GM03348 (cell line): ENCODE measurements at places on chromosomes 2 and 18.

GRCh38 chr2:133801946-133802345 lies 233.7 kb upstream of the NCKAP5 start:
- no peak for DNase-seq

GRCh38 chr2:52113338-52113737 lies 1081.4 kb upstream of the NRXN1 start:
- DNase-seq, result no peak

DNA sequence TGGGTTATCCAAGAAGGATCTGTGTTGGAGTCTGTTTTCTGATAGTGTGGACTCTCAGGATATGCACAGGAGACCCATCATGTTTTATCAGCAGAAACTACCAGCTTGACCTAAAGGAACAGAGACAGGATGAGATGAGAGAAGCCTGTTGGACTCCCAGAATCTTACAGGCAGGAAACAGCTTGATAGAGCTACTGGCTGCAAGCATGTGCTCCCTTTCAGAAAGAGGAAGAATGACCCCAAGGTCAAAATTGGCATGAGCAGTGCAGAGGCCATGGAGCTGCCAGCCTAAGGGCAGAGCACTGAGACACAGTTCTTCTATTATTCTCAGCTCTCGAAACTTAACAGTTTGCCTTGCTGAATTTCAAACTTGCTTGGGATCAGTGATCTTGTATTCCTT lies 135.2 kb upstream of the NFATC1 start:
- DNase-seq, result no peak

DNA sequence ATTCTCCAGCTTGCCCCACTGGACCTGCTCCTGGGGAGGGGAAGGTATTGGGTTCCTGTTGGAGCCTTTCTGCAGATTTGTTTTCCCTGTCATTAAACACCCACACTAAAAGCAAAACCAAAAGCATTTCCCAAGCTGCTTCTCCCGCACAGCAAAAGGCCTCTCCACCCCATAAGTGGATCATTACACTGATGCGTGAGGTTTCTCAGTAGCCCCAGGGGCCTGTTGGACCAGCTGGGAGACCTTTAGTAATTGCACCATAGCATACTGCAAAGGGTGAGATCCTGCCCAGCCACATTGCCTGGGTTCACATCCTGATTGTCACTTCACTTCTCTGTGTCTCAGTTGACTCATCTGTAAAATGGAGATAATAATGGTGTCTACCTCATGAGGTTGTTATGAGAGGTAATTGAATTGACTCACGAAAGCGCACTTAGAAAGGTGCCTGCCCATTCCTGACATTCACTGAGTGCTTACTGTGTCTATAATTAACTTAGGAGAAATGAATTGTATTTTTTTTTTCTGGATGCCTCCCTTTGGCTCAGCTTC lies 43.9 kb downstream of the TOGARAM2 start:
- DNase-seq, result no peak

GRCh38 chr18:24190590-24190989 lies 51.7 kb downstream of the CABYR start:
- DNase-seq, result no peak

- DNase-seq, result no peak
Observed at GRCh38 chr2:26578113-26578458, 63.1 kb downstream of the CIB4 start.
